ENCODE measurements at places on chromosomes 3 and 15.

DNA sequence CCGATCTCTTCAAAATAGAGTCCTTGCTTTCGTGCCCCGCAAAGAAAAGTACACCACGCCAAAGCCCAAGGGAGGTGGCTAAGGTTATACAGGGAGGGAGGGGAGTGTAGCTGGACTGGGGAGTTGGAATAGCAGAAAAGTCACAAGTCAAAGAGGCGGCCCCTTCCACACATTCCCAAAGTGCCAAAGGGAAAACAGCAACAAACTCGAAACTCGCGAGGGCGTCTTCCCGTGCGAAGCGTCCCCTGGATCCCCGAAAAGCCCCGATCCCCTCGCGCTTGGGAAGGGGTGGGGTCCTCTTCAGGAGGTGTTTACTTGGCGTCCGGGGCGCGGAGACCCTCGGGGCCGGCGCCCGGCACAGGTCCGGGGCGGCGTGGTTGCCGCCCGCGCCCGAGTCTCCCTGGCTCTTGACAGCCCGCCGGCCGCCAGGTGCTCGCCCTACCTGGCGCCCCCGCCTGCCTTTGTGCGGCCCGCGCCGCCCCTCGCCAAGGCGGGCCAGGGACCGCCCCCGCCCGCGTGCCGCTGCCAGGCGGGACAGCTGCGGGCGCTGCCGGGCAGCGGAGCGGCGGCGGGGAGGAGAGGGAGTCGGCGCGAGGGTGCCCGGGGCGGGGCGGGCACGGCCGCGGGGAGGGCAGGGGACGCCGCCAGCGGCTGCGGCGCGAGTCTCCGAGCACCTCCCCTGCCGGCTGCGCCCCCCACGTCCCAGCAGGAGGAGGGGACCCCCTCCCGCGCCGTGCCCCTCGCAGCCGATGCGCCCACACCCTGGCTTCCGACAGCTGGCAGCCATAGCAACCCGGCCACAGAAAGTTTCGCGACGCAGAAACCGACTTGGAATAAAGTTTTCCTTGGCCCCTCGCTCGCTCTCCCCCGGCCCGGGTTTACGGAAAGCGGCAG is 966 bp downstream of the MYO1E start:
- DNase-seq = no peak

DNA sequence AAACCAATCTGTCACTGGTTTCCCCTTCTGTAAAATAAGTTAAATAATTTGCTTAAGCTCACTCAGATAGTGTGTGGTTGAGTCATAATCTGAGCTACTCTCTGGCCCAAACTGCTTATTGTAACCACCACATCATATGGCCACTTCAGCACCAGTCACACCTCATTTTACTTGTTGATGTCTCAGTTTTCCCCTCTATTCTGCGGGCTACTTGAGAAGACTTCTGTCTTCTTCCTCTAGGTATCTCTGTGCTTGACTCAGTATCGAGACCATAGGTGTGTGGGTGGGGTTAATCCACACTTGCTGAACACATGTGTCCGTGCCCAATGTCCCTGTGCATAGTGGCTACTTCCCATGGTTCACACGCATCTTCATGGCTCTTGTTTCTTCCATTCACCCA is 32.9 kb downstream of the CRYGS start:
- DNase-seq = no peak

DNA sequence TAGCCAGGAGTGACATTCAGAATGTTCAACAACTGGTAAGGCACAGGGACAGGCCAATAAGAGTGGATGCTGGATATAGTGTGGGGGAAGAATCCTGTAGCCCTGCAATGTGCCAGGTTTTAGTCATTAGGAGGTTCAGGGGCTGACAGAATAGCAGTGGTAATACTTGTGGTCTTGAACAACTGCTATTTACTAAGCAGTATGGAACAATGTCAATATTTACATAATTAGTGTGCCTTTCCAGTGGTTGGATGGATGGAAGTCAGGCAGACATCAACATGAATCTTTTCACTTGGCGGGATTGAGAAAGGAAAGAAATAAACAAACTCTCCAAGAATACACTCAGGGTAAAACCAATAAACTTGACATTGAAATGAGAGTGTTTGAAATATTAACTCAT is 55.1 kb downstream of the OTOL1 start:
- DNase-seq = no peak

DNA sequence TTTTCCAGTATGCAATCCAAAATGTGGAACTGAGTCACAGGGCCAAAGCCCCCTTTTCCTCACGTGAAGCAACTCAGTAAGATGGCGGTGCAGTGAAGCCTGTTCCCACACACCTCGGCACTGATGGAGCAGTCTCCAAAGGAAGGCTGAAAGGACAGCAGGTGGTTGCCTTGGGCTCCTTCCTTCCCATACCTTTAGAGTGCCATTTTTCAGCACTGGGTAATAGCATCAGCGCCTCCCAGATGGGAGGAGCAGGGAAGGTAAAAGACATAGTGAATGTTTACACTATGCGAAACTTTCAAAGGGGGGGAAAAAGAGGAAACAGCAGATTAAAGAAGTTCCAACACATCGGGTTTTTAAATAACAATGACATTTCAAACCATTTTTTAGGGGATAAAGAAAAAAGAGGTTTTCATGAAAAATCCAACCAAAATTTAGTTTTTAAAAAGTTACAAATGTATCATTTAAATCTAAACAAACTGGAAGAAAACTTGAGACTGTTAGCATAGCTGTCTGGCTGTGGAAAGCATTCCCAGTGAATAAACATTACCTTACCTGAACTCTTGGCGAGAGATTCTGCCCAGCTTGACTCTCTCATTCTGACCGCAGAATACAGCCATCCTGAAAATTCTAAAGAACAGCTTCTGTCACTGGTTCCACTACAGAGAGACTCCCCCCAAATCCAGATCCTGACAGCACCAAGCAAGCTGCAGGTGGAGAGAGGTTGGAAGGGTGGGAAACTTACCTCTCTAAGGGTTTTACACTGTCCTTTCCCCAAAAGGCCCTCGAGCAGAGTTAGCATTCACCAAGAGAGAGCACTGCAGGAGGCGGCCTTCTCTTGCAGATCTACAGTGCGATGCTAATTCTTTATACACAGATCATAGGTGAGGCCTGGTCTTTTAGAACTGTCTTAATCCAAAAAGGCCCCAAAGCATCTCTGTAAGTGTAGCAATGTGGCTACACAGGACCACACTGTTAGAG is 32.6 kb downstream of the ABCC5 start:
- no peak for DNase-seq

- DNase-seq = no peak
These were observed 12.7 kb downstream of the SOX2 start for GRCh38 chr3:181724192-181724965.

DNA sequence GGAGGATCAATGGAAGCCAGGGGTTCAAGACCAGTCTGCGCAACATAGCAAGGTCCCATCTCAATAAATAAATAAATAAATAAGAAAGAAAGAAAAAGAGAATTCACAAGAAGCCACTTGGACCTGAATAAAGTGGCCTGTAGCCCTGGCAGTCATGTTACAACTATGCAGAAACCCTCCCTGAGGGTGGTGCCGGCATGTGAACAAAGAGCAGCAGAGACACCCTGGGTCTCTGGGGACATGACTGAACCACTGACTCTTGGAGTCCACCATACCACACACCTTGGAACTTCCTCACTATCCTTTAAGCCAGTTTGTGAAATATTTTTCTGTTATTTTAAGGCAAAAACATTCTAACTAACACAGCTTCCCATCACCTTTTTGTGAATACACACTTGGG is 93.0 kb downstream of the MEIS2 start:
- DNase-seq = no peak

All from stimulated activated CD8-positive, alpha-beta memory T cell treated with anti-CD3 and anti-CD28 coated beads, Interleukin-15, amount 100 ng/mL, for 1 hour (primary cell).